ENCODE measurements at places on chromosomes 11 and 22.

- DNase-seq, result no peak
Observed at GRCh38 chr11:109680127-109680526, 258.1 kb downstream of the C11orf87 start.

- no peak for DNase-seq
Observed at GRCh38 chr11:130023204-130023603, 20.6 kb upstream of the PRDM10 start.

- DNase-seq, result no peak
Observed at GRCh38 chr11:36824349-36824748, 226.3 kb upstream of the RAG2 start.

DNA sequence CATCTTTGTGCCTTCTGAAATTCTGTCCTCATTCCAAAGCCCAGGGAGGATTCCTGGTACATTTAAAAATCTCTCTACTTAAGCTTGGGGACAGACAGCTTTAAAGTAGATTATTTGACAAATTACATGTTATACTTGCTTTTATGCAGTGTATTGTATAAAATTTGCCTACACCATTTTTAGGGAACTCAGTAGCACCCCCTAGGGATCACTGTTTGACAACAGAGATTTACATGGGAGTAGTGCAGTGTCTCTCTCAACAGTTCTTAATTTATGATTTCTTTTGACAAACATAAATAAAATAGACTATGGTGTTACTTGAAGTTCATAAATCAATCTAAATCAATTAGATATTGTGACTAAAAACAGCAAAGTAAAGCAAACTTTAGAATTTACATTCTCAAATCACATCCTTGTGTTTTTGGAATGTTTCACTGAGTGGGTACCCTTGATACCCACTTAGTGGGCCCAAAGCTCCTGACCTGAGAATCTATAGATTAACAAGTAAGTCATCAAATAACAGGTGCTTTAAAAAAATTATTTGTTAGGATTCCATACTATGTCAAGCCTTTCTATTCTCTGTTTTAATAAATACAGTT, 428.8 kb downstream of the DYNC2H1 start:
- no peak for DNase-seq

DNA sequence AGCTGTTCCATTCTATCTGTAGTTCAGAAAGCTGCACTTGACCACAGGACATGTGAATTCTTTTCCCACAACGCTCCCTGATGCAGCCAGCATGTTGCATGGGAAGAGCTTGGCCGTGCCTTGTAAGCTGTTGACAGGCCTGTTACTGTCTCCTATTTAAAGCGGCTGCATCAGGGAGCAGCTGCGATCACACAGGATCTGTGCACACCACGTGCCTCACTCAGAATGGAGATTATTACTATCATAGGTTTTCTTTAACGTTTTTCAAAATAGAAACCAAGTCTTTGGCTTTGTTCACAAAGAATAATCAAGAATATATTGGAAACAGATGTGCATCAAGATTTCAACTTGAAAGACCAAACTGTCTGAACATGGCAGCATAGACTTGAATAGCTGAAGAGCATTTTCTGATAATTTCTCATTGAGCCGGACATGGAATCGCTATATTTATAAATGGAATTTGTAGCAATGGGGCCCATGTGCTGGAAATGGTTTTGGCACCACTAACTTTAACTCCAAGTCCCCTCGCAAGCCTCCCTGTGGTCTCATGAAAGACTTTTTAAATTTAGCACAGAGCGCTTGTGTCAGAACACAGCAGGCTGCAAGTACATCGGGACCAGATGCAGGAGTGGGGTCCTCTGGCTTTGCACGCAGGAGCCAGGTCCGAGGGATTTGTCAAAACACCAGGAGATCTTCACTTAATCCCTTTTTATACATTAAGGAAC, 40.8 kb upstream of the MYO18B start:
- DNase-seq, result no peak

GRCh38 chr11:2801711-2802388, 83.7 kb downstream of the CDKN1C start:
- DNase-seq, result no peak

GRCh38 chr11:45576461-45577215, 88.8 kb downstream of the CHST1 start:
- DNase-seq, result no peak

DNA sequence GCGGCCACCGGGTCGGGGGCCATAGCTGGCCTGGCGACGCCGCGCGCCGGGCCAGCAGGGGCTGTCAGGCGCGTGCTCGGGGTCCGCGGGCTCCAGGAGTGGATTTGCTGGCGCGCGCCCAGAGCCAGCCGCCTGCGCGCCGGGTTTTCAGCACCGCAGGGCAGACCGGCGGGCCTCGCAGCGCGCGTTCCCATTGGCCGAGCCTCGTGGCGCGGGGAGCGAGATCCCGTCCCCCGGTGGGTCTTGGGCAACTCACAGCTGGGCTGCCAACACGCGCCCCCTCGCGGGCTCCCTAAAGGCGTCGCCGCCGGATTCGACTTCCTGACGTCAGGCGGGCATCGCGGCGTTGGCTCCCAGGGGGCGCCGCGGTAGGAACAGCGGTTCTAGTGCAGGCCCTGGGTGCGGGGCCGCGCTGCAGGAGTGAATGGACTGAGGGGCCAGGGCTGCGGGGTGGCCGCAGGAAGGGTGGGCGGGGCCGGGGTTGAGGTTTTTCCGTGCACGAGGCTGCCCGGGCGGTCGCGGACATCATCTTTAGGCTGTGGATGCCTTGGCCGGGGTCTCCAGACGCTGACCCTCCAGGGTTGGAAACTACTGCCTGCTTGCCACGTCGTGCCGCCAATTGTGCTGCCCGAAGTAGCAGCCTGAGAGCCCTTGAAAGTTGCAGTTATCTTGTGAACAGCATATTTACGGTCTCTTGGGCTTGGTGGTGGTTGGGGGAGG, at the start of gene FADS1:
Gene FADS1 (minus strand): TSS at position 268 of the 720 bp plus-strand sequence. CDS start 74 bp downstream, at position 194.
- peak; percentile 81 for DNase-seq

GRCh38 chr11:90500922-90501568, 278.2 kb upstream of the CHORDC1 start:
- no peak for DNase-seq

GRCh38 chr11:31943056-31943780, 132.1 kb upstream of the PAX6 start:
- no peak for DNase-seq

- DNase-seq, result no peak
Observed at GRCh38 chr11:68890490-68891231, 13.0 kb downstream of the MRPL21 start.

- DNase-seq, result no peak
Observed at GRCh38 chr11:5968394-5968793, at the start of gene OR56A5. Gene OR56A5, minus strand, starts transcription at chr11:5968494. Its CDS starts 0 bp downstream, at chr11:5968494.

- no peak for DNase-seq
Observed at GRCh38 chr11:124078591-124078990, 36.7 kb upstream of the VWA5A start.

DNA sequence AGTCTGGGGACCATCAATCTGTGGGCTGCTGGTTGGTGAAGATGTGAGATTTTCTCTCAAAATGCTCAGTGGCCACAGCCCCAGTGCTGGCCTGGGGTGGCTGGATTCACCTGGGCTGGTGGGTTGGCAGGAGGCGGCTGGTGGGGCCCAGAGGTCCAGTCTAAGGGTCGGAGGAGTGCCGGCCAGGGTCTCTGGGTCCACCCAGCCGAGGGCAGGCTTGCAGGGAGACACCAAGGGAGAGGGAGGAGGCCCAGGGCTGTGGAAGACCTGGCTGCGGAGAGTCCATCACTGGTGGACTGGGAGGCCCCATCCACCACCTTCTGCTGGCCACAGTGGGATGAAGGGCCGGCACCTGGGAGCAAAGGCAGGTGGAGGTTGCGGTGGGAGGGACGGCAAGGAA, 582 bp upstream of the SHANK3 start:
- no peak for DNase-seq

DNA sequence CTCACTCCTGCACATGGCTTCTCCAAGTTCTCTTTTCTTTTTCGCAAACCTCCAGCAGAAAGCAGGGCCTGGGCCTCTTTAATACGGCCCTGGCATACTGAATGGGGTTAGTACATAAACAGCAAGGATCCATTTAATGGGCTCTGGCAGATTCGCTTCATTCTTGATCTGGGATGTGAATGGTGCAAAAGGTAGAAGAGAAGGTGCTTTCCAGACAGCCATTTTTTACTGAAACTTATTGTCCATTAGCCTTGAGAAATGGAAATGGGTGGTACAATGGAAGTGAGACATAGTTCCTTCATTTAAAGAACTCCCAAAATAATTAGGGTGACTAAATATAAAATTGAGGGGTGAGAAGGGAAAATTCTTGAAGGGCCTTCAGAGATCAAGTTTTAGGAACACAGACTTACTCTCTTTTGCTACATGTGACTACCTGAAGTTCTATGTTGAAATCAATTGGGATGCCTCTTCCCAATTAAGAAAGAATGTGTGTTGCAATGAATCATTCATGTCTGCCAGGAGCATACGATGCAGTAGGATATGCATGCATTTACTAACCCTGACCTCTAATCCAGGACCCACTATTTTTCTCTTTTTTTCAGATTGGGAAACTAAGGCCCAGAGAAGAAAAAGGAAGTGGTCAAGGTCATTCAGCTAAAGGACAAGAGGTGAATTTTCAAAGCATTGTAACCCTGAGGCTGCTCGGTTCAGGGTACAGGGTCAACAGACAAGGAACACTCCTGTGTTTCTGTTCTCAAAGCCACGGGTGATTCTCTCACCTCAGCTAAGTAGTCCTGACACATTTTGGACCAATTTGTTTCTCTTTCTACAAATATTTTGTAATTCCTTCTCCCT, 144.1 kb downstream of the BBOX1 start:
- no peak for DNase-seq

DNA sequence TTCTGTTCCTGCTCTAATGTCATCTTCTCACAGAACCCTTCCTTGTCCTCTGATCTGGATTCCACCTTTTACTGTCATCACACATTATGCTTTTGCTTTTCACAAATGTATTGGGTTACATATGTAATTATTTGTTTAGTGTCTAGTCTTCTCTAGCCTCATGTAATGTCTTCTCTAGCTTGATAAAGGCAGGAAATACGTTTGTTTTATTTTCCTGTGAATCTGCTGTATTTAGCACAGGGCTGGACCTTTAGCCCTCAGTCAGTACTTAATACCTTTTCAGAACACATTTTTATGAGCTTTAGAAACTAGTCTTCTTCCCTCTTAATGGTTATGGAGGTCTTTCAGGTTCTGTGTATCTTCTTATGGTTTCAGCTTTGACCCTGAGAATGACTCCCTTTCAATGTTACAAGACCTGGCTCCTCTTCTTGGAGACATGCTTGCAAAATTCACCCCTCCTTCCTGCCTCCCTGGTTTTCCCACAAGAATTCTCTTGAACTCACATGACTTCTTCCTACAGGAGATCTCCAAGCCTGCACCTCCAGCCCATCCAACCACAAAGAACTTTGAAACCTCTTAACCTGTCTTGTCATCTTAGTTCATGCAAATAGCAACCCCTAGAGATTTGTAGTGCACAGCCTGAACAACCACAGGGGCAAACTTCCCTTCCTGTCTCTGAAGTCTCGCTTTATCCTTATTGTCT, 132.7 kb upstream of the DDI1 start:
- DNase-seq, result no peak

DNA sequence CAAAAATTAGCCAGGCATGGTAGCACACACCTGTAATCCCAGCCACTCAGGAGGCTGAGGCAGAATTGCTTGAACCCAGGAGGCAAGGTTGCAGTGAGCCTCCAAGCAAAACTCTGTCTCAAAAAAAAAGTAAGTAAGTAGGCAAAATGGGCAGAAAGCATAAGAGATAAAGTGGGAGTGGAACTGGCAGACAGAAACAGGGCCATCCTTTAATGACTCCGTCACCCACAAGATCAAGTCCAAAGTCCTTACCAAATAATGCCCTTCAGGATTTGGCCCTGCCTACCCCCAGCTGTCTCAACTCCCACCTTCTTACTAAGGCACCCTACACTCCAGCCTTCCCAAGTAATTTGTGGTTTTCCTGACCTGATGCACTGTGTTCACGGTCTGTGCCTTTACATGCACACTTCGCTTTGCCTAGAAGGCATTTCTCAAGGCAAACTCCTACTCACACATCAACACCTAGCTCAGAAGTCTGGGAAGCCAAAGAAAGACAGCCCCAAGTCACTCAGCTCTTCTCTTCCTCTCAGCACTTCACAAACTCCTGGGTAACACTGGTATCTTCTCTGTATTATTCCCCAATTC, 6.1 kb downstream of the MAPK1 start:
- no peak for DNase-seq

GRCh38 chr11:71418643-71419042, 29.6 kb downstream of the DHCR7 start:
- DNase-seq, result no peak

GRCh38 chr11:45860348-45860747, 13.1 kb downstream of the CRY2 start:
- no peak for DNase-seq

DNA sequence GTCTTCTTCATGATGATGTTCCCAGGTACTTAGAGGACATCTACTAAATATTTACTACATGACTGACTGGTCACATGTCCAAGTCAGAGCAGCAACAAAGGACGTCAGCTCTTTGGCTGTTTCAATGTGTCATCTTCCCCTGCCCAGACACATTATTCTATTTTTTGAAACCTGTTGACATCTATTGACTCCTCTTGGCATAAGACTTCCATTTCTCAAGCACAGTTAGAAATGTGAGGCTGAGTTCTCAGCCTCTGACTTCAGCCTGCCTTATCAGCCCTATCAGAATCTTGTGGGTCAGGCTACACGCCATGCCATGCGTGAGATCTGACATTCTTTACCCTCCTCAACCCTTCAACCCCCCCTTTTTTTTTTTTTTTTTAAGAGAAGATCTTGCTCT, 63.8 kb downstream of the SC5D start:
- DNase-seq, result no peak

GRCh38 chr11:9815486-9816136, 151.7 kb downstream of the SWAP70 start:
- DNase-seq, result no peak

- DNase-seq, result no peak
Observed at GRCh38 chr11:8017894-8018483, 30.9 kb downstream of the EIF3F start.

GRCh38 chr11:65211293-65212105, 29.8 kb downstream of the CAPN1 start:
- no peak for DNase-seq

GRCh38 chr11:59144096-59144495, 1.4 kb downstream of the FAM111A start:
- no peak for DNase-seq

GRCh38 chr11:24078018-24078417, 418.8 kb upstream of the LUZP2 start:
- DNase-seq, result no peak

Measured in right renal pelvis (tissue), 4 donors.